ENCODE measurements at places on chromosomes 12 and 14.

DNA sequence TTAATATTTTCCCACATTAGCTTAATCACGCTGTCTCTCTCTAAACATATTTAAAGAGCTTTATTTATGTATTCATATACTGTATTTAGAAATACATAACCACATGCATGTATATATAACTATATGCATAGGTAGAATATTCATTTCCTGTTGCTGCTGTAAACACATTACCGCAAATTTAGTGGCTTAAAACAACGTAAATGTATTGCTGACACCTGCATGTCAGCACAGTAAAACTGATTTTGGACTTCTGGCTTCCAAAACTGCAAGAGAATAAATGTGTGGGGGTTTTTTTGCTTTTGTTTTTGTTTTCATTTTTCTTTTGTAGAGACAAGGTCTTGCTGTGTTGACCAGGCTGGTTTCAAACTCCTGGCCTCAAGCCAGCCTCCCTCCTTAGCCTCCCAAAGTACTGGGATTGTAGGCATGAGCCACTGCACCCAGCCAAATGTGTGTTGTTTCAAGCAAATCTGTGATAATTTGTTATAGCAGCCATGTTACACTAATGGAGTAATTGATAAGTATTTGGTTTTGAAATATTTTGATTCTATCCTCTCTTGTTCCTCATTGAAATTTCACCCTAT lies 61.9 kb upstream of the CMKLR1 start:
- no peak for DNase-seq

DNA sequence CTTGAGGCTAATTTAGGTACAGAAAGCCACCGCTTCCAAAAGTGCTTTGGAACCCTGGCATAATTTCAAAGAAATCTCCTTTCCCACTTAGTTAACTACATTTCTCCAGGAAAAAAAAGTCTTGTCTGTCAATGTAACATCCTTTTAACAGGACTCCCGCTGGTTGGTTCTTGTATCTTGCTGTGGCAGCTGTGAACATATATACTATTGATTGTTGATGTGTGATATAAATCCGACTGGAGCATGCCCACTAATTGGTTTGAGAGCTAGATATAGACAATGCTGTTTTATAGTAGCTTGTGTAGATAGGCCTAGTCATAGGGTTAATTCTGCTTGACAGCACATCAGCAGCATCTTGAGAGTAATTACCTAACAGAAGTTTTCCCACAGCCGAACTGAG lies 89.6 kb downstream of the MSRB3 start:
- no peak for DNase-seq

DNA sequence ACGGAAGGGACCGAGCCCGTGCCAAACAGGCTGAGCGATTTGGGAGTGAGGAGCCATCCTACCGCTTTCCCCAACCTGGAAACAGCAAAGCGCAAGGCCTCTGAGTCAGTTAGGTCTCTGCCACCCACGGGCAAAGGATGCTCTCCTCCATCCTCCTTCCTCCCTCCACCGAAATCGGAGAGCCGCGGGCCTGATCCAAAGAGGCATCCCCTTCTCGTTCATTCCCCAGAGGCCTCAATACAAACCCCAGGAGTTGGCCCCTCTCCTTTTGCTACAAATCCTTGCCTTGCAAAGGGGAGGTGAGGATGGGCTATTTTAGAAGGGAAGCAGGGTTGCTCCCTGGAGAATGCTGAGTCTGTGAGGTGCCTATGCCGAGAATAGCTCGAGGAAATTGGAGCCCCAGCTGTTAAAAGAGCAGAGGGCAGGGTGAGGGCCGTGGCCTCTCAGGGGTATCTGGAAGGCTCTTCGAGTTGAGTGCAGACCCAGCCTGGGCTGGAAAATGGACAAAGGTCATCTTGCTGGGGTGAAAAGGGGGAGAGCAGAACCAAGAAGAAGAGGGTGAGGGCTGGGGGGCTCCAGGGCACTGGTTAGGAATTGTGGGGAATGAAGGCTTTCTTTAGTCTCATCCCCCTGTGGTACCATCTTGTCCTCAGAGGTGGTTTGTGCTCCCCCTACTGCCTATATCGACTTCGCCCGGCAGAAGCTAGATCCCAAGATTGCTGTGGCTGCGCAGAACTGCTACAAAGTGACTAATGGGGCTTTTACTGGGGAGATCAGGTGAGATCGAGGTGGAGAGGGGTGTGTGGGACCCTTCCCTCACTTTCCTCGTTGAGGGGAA lies 1.1 kb downstream of the TPI1 start:
- DNase-seq: no peak

DNA sequence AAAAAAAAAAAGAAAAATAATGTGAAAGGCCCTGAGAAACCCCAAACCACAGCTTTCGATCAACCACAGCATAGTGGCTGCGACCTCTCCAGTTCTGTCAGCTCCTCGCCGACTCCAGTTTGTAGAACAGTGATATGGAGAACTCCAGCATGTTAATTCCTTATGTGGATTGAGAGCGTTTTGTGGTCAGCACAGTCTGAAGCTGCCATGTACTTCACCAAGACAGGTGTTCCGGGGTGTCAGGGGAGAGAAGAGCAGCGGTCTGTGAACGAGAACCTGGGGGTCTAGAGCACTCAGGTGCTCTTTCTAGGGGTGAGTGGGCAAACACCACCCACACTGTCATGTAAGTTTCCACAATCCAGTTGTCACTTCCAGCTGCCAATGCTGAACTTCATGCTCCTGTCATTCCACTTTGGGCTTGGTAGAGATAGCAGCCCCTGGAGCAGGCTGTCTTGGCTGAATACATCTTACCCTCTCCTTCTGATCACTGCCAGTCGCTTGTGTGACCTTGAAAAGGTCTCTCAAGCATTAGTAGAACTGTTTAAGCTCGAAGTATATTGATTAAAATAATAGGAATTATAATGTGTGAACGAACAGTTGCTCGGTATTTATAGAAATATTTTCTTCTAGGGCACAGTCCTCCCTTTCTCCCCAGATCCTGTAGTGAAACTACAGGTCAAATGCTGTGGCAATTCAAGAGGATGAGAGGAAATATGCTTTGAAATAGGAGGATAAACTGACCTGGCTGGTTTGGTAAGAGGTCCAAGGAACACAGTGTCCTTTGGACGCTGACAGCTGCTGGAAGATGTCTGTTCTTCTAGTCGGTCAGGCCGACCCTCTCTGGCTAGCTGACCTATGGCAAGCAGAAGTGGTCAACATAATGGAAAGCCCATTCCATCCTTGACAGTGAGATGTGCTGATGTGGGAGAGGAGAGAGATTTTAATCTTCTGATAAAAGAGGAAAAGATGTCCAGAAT lies 15.7 kb upstream of the MAX start:
- no peak for DNase-seq

DNA sequence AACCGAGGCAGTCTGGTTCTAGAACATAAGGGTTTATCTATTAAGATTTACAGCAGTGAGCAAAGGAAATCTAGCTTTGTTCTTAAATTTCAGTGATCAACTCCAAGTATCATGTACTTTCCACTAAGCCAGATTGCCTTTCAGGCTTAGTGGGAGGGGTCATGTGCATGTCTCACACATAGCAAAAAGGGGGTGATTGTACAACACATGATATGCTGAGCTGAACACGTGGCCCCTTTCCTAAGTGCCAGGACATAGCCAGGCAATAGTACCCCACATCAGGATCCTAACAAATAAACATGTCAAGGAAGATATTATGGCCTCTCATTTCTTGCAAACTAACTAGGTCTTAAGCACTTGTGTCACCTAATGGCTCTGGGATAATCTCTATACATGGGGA lies 347.2 kb downstream of the C12orf75 start:
- no peak for DNase-seq

DNA sequence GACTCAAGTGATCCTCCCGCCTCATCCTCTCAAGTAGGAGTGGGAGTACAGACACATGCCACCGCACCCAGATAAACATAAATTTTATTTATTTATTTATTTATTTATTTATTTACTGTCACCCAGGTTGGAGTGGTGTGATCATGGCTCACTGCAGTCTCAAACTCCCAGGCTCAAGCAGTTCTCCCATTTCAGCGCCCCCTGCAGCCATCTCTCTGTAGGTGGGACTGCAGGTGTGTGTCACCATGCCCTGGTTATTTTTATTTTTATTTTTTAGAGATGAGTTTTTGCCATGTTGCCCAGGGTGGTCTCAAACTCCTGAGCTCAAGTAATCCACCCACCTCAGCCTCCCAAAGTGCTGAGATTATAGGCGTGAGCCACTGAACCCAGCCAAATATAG lies 33.2 kb upstream of the KIF21A start:
- no peak for DNase-seq

DNA sequence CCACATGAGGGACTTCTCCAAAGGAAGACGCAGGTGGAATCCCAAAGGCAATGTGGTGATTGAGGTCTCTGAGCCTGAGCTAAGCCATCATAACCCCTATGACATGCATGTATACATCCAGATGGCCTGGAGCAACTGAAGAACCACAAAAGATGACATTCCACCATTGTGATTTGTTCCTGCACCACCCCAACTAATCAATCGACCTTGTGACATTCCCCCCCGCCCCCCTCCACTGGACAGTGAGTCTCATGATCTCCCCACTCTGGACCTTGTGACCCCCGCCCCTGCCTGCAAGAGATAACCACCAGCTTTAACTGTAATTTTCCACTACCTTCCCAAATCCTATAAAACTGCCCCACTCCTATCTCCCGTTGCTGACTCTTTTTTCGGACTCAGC lies 87.9 kb downstream of the VCPKMT start:
- DNase-seq: no peak

DNA sequence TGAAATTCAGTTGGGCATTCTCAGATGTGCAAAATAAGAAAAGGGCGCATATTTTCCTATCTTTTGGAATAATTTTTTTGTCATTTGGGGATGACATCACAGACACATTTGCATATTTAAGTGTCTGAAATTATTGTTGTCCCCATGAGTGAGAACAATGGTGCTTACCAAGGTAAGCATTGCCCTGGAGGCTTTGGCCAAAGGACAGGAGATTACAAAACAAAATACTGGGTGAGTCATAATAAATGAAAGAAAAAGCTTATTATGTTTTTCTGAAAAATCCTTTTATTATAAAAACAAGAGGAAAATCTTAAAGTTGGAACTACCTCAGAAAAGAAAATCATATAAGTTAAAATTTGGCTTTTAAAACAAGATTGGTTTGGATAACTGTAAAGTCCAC lies 254.9 kb downstream of the BTG1 start:
- no peak for DNase-seq

GRCh38 chr14:90722590-90722989 lies 93.6 kb downstream of the TTC7B start:
- no peak for DNase-seq

DNA sequence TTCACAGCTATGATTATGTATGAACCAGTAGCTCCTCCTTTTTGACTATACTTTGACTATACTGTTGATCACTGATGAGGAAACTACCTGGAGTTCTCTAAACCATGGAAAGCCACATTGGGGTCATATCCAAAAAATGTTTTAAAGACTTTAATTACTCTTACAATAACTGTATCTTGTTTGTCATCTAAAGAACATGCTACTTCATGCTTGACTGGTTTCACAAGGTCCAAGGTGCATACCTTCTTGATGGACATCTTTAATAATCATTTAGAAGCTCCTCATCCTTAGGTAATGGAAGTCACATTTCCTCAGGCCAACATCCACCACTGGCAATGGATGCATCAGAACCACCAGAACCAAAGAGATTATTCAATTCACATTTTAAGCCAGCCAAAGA lies 29.9 kb downstream of the WASHC3 start:
- DNase-seq: no peak

DNA sequence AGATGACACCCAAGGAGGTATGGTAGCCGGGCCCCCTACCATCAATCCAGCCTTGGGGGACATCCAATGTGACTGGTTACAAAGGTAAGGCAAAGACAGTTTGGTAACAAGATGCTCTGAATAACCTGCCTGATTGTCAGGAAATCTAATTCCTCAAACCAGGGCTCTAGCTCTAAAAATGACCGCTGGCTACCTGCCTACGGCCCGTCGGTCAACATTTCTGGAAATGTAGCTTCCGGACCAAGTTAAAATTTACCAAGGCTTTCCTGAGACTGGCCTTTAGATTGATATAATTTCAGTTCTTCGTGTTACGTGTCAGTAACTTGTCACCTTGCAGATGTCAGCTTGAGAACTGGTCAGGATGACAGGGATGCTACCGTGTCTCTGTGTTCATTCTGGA lies 34.2 kb upstream of the FOXN3 start:
- DNase-seq: no peak

GRCh38 chr14:57659052-57659451 lies 165.4 kb upstream of the CCDC198 start:
- no peak for DNase-seq

DNA sequence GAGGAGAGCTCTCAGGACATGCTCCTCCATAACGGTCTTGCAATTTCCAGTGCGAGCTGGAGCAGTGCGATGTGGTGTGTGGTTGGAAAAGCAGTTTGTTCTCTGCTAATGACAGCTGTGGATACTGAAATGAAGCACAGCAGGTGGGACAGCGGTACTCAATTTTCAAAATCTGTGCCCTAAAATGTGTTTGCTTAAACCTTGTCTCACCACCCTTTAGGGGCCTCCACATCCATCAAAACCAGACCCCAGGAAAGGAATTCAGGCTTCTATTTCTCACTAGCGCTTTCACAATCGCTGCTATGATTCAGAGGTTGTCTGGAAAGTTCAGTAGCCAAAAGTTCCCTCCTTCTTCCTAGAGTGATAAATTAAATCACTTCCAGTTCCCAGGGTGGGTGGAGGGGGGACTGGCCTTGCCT lies 440.8 kb downstream of the EGLN3 start:
- DNase-seq: no peak

DNA sequence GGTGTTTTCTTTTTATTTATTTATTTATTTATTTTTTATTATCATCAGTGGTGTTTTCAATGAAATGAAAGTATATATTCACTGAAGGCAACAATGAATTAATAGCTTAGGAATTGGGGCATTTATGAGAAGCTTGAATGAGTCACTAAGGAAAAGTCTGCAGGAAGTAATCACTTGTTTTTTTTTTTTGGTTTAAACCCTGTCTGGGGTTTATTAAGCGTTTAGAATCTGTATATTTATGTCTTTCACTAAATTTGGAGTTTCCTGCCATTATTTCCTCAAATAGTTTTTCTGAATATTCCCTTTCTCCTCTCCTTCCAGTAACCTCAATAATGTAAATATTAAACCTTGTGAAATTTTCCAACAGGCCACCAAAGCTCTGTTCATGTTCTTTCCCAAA lies 85.5 kb downstream of the TESC start:
- no peak for DNase-seq

DNA sequence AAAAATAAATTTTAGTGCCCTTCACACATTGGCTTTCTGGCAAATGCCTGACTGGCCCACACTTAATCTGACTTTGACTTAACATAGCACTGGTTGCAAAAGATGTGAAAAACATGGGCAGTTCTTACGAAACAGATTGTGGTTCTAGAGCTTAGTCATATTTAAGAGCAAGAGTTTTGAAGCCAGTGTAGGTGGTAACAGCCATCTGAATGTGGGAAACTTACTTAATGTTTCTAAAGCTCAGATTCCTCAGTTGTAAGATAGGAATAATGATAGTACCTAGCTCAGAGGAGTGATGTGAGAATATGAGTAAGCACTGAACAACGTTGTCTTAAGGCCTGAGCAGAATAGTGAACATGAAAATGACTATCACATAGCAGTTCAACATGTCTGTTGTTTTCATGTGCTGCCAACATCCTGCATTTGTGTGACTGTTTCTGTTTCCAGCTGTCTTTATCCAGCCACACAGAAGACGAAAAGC lies 262.7 kb downstream of the SYT1 start:
- DNase-seq: no peak

Data from mucosa of descending colon (tissue), 3 donors.